ENCODE measurements at places on chromosomes 7 and 10. TPM values are rescaled to one million over a fixed set of nuclear protein-coding genes. Genes with fewer than 3 reads are reported as not detected.

The ARHGEF35 gene
- 3.5 TPM for total RNA-seq

The ABCC2 gene
- total RNA-seq = 3.6 TPM

- no peak for DNase-seq
These were observed 19.7 kb downstream of the ESYT2 start for GRCh38 chr7:158809596-158809995.

- no peak for DNase-seq
These were observed 67.6 kb downstream of the TACC2 start for GRCh38 chr10:122056431-122057094.

The SPDYE9 gene
- total RNA-seq = not detected

The ZNF22 gene
- total RNA-seq = 10.7 TPM

DNA sequence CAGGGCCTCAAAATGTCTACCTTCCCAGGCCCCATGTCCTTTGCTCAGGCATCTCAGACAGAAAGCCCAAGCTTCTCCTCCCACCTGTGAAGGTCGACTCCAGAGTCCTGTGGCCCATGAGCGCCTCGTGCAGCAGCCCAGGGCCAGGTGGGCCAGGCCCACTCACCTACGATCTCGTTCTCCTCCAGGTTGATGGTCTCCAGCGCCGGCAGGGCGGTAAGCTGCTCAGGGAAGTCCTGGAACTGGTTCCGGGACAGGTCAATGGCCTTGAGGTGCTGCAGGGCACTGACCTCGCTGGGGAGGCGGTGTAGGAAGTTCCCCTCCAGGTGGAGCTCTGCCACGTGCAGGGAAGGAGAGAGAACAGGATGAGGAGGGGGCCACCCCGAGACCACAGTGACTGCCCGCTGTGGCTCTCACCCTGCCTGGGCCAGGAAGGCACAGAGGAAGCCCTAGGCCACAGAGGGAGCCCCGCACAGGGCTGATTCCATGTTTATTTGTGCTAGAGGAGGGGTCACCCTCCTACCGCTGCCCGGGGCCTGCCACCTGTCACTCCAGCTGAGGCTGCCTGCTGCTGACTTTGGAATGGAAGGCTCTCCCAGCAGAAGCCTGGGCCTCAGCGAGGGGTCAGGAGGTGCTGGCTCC, 40.0 kb upstream of the NPFFR1 start:
- no peak for DNase-seq

The TMEM273 gene
- 7.9 TPM for total RNA-seq

GRCh38 chr7:143924851-143925250, 10.2 kb upstream of the OR2F2 start:
- DNase-seq = no peak

DNA sequence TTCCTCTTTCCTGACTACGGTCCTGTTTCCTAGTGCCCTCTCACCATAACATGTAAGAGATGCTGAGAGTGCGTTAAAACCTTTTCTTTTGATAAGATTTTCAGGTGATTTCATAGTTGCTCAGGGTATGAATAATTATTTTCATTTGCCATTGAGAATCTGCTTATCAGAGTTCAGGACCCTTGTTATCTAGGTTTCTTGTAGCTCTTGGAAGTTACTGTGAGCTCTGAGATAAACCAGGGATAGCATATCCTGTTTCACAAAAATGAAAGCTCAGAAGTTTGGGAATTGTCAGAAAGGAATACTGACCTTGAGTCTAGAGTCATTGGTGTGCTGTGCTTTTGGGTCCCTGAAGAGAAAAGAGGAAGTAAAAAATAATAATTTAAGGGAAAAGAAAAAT, 76.8 kb upstream of the PRKG1 start:
- no peak for DNase-seq

- DNase-seq = no peak
These were observed 238.6 kb downstream of the EBF3 start for GRCh38 chr10:129725482-129725881.

GRCh38 chr10:54940418-54940817, 139.4 kb upstream of the PCDH15 start:
- no peak for DNase-seq

GRCh38 chr10:8910314-8910713, 855.8 kb downstream of the GATA3 start:
- DNase-seq = no peak

The RAPGEF5 gene
- not detected for total RNA-seq

The ITGB8 gene
- 2.1 TPM for total RNA-seq

- no peak for DNase-seq
These were observed 321.7 kb downstream of the WDR37 start for GRCh38 chr10:1377740-1378397.

The NPFFR1 gene
- not detected for total RNA-seq

DNA sequence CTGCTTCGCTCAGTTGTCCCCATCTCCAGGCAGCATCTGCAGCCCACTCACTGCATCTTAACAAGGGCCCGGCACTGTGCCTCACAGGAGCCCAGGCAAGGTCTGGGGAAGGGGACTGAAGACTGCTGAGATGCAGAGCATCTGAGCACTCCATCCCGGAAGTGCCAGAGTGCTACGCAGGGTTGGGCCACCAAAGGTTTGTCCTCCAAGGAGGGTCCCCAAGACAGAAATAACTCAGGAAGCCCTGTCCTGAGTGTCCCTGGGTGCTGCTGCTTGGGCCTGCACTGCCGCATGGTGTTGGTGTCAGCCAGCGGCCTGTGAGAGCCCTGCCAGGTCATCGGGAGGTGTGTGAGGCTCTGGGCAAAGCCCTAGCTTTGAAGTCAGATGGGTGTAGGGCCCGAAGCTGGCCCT, 288.2 kb upstream of the ZMIZ1 start:
- DNase-seq = no peak

The SEMA3A gene
- total RNA-seq = not detected

GRCh38 chr7:123498031-123498430, 36.4 kb downstream of the IQUB start:
- no peak for DNase-seq

- DNase-seq = no peak
These were observed 19.1 kb downstream of the ACADSB start for GRCh38 chr10:123027861-123028260.

- no peak for DNase-seq
These were observed 100.3 kb downstream of the C10orf90 start for GRCh38 chr10:126570245-126570570.

The ATOH7 gene
- total RNA-seq = not detected

The TACC2 gene
- total RNA-seq = not detected

GRCh38 chr7:158612546-158612945, 24.9 kb upstream of the PTPRN2 start:
- no peak for DNase-seq

The ASB15 gene
- total RNA-seq = not detected

DNA sequence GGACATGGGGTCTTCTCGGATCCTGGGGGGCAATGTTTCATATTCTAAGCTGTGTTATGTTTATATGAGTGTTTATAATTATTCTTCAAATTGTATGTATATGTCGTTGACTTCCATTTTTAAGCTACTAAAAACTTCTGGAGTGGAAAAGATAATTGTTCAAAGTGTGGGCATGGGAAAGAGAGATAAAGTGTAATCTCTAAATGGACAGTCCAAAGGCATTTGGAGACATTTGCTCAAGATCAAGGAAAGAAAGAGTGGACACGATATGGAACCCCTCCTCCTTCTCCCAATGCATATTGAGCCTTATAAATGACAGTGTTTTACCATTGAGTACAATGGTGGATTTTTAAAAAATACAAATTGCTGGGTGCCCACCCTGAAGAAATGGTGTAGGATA, 81.1 kb downstream of the SDHAF3 start:
- DNase-seq = no peak

The GFRA1 gene
- not detected for total RNA-seq

DNA sequence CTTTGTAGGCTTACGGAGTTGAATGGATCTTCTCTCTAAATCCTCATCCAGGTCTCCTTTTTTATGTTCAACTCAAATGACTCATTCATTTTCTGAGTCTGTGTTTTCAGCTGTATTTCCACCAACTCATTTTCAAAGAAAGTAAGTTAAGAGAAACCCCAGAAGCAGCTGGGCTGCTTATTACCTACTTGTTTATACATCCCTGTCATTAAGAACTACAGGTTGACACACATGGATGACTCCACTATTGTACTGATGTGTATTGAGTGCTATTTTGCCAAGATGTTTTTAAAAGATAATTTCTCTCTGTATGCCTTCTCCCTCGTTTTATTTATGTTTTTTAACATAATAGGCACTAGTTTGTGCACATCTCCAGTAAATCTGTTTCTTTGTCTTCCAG, 41.9 kb downstream of the DGKI start:
- DNase-seq = no peak

DNA sequence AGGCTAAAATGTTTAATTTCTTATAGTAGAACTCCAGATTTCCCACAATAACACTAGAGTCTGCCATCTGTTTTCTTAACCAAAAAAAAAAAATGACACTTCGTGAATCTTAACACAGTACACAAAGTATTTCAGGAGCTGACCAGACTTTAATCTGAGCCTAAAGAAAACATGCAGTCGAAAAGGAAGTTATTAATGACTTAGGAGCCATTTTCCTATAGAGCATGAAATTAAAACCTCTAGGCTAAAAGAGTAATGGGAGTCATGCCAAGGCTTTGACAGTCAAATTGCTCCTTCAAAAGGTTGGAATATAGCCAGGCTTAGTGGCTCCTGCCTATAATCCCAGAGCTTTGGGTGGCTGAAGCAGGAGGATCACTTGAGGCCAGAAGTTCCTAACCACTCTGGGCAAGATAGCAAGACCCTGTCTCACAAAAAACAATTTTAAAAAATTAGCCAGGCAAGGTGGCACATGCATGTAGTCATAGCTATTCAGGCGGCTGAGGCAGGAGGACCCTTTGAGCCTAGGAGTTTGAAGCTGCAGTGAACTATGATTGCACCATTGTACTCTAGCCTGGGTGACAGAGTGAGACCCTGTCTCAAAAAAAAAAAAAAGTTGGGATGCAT, 13.6 kb downstream of the MICU1 start:
- no peak for DNase-seq

DNA sequence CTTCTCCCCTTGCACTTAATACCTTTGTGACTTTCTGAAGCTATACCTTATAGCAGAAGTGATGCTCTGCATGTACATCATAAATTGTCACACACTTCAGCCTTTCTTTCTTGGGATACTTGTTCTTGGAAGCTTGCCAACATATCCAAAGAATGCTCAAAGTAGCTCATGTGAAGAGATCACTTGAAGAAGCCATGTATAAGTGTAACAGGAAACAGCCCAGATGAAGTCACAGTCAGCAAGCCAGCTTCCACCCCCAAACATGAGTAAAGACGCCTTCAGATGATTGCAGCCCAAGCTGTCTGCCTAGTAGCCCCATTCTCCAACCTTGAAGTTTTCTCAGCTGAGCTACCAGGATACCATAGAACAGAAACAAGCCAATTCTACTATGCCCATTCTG, 50.9 kb downstream of the DGKB start:
- DNase-seq = no peak

DNA sequence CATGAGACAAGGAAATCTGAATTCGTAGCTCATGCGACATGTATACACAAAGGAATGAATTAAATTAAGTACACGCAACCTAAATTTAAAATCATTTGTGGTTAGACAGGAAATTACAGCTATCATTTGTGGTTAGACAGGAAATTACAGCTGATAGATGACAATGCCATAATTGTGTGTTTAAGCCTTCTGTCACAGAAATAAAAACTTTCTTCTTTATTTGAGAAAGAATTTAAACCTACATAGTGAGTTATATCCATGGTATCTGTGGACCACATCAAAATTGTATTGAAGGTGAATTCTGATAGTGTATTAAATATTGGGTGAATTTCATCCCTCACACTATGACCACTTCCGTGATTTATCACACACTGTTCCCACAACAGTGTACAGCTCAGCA, 362.9 kb downstream of the MAGI2 start:
- DNase-seq = no peak

DNA sequence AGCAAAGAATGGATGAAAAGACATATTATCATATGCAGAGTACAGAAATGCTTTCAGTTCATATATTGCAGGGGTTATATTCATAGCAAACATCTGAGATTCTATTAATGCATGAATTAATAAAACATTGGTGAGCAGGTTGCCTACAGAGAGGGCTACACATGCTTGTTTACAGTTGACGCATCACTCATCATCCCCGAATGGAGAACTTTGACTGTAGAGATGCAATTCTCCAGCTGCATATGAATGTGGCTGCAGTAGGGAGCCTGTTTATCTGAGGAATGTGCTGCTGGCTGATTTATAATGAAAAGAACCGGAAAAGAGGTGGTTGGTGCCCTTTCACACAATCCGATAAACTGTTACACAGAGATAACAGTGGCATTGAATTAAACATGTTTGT, 116.5 kb downstream of the GRM3 start:
- no peak for DNase-seq

DNA sequence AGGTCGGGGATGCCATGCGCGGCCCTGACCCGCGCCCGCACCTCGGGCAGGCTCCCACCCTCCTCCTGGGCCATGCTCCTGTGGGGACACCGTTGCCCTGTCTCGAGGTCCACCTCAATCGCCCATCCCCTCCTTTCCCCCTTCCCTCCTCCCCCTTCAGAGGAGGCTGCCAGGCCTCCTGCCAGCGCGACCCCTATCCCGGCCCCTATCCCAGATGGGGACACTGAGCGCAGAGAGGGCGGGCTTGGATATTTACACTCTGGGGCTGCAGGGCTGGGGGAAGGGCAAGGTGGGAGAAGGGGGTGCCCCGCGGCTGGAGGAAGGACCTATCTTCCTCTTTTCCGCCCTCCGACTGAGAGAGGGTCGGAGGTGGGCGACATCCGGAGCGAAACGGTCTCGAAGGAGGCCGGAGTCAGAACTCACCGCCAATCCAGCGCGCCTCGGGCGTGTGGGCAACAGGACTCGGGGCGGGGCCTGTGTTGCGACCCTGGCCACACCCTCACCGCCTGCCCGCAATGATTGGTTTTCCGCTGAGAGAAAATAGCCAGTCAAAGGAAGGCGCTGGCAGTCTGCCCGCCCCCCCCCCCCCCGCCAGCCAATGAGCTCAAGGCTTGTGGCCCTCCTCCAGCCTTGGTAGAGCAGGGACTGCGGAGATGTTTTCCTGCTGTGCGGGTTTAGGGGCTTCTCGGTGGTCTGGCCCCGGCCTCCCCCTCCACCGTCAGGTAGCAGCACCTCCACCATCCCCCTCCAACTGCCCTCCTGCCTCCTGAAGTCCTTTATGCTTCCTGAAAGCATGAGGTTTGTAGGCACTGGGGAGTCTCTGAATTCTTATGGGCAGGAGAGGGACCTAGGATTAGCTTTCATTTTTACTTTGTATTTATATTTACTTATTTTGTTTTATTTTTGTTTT, at the start of gene METTL27:
TSS of gene METTL27 (minus strand) at position 450 of the 910 bp plus-strand sequence. CDS start at position 74, 376 bp downstream.
- DNase-seq = peak; percentile 84

GRCh38 chr10:22640359-22640758, 74.0 kb downstream of the PIP4K2A start:
- DNase-seq = no peak

DNA sequence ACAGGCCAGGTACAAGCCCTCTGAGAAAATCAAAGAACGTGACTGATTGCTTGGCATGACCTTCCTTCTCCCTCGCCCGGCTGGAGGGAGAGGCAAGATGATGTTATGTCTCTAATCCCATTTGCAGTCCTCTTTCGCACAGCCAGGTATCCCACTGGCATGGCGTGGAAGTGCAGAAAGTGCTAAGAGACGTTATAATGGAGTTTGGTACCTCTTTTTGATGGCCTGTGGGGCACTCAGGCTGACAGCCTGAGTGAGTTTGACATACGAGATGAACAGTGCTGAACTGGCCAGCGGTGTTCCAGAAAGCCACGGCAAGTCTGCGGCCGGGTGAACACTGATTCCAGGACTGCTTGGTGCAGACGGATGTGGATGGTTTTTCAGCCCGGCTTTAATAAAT, 241.6 kb downstream of the RAB11FIP2 start:
- DNase-seq = no peak

The AVPI1 gene
- 11.1 TPM for total RNA-seq

- no peak for DNase-seq
These were observed 76.6 kb downstream of the TCF7L2 start for GRCh38 chr10:113026679-113027078.

The MXI1 gene
- 48.1 TPM for total RNA-seq

Data from CD4-positive, CD25-positive, alpha-beta regulatory T cell (primary cell).